ENCODE measurements at places on chromosomes 5 and 9.

- no peak for DNase-seq
Measured at GRCh38 chr5:81349161-81349560, 44.8 kb downstream of the ACOT12 start.

DNA sequence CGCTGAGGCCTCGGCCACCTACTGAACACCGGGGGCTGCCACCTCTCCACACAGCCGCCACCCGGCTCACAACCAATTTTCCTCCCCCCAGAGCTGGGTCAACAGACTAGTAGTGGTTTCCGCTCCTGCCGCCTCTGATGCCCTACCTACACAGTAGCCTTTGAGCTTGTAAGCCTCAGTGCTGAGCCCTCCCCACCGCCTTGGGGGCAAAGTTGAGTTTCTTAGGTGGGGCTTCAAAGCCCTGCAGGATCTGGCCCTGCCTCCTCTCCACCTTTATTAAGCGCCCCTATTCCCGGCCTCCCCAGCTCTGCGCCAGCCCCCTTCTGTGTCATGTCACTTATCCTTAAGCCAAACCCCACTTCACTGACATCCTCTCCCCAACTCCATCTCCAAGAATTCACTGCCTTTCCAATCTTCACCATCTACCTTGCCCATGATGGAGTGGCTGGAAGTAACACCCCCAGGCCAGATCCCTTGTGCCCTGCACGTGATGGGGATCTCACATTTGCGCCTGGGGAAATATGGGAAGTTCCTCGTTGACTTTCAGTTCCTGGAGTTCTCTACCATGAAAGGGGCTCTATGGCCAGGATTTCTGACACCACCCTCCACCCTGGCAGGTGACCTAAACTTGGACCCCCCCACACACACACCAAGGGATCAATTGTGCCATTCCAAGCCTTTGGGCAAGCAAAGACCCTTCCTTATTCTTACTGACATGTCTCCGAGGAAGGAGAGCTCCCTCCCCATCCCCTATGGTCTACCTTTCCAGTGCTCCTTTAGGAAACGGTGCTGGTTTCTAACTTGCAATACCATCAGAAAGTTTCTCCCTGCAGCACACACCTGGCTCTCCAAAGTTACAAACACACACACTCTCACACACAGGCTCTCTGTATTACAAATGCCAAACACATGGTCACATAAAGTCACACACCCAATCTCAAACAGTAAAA, 2.7 kb upstream of the CNTFR start:
- DNase-seq = no peak

- no peak for DNase-seq
Measured at GRCh38 chr9:95764533-95765319, 110.8 kb upstream of the ERCC6L2 start.

GRCh38 chr5:140169410-140169809, 5.6 kb upstream of the CYSTM1 start:
- DNase-seq = no peak

DNA sequence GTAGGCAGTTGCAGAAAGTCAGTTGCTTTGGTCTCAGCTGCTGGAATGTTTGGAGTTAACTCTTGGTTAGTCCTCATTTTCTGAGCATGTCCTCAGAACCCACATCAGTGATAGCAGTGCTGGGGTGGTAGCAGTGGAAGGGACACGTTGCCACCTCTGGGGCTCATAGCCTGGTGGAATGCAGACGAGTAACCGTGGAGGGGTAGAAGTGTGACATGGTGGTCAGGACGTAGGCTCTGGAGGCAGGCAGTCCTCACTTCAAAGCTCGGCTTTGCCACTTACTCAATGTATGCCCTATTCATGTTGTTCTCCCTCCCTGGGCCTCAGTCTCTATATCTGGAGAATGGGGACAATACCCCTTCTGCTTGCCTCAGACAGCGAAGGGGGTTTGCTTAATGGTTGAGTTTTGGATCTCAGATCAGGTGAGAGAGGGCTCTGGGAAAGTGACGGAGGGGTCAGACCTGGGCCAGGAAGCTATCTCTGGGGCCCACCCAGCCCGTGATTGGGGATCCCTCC, 62.8 kb downstream of the RGS3 start:
- DNase-seq = no peak

DNA sequence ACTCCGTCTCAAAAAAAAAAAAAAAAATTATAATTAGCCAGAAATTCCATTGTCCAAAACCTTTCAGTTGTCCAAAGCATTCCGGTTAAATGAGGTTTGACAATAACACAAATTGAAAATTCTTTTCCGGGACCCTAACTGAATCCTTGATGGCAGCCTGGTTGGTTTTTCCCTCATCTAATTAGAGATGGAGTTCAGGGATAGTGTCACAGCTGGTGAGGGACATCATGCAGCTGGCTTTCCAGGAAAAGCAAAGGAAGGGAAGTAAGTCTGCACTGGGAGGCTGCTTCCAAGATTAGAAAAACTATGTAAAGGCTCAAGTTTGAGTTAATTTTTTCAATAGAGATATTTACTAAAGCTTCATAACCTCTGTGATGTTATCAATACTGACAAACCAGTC, 195.4 kb downstream of the ADAMTS12 start:
- no peak for DNase-seq

GRCh38 chr9:27110181-27110580, 1.2 kb downstream of the TEK start:
- DNase-seq = no peak

- no peak for DNase-seq
Measured at GRCh38 chr5:157549954-157550549, 25.5 kb downstream of the ADAM19 start.

GRCh38 chr9:92807757-92808725, 43.4 kb upstream of the BICD2 start:
- no peak for DNase-seq

- no peak for DNase-seq
Measured at GRCh38 chr5:147539053-147539452, 29.2 kb upstream of the DPYSL3 start.

- no peak for DNase-seq
Measured at GRCh38 chr5:180604271-180604670, 13.0 kb upstream of the SCGB3A1 start.

DNA sequence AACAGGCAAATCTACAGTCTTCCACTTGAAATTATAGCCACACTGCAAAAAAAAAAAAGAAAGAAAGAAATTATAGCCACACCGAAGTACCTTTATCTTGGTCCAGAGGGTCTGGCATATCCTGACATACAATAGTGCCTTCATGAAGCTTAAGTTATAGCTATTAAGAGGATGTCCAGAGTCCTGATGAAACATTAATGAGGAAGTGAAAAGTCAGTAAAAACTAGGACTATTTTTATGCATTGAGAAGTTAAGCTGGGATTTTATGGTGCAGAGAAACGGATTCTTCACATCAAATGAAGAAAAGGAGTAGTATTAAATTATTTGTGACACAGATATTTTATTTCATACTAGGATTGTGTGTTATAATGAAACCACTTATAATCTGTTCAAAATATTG, 123.9 kb downstream of the SV2C start:
- DNase-seq = no peak

GRCh38 chr5:95531491-95531890, 23.3 kb downstream of the SKIC3 start:
- DNase-seq = no peak

- DNase-seq = no peak
Measured at GRCh38 chr5:157222506-157223230, 42.0 kb downstream of the ITK start.

DNA sequence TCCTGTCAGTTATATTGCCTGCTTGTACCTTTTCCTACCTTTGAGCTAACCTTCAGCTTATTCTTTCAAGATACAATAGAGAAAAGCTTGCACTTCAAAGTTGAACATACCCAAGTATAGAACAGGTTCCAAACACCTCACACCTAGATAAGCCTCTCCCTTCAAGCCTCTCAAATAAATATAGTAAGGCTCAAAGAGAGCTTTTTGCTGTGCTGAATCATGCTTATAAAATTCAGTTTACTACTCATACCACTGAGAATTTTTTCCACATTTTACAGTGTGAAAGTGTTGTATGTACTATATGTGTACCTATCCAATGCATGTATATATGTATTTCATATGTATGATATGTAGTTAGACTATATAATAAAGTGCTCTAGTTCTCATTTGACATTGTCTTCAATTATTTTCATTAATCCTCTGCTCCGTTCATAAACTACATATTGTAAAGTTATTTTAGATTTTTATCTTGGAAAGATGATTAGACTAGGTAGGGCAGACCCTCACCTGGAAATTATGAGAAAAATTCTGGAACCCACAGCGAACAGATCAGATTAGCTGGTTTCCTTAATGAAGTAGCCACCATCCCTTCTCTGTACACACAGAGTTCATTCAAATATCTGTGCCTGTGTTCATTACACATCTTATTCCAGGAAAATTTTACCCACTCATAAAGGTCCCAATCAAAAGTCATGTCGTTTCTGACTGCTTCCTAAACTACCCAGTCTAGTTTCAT, 149.2 kb upstream of the RGMB start:
- DNase-seq = no peak

GRCh38 chr5:28523888-28524635, 1485.7 kb upstream of the CDH9 start:
- DNase-seq = no peak

GRCh38 chr5:162377895-162378294, 310.3 kb downstream of the GABRG2 start:
- no peak for DNase-seq

GRCh38 chr5:2739360-2740050, 12.0 kb downstream of the IRX2 start:
- no peak for DNase-seq

DNA sequence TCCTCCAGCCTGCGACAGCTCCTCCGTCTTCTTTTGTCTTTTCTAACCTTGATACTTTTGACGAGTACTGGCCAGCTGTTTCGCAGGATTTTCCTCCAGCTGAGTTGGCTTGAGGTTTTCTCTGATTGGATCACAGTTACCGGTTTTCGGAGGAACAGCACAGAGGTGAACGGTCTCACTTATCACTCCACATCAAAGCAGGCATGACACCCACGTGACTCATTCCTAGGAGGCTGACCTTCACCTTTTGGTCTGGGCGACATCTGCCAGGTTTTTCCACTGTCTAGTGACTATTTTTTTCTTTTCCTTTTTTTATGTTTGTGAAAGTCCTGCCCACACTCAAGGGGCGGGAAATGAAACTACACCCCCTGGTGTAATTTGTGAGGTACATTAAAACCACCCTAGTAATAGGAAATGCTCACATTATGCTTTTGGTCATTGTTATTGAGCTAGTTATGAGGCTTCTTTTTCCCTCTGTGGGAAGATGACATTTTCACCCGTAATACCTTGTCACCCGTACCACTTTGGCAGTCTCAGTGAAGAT, 319.2 kb downstream of the GADD45G start:
- DNase-seq = no peak
